ENCODE measurements at places on chromosomes 7 and 10.

DNA sequence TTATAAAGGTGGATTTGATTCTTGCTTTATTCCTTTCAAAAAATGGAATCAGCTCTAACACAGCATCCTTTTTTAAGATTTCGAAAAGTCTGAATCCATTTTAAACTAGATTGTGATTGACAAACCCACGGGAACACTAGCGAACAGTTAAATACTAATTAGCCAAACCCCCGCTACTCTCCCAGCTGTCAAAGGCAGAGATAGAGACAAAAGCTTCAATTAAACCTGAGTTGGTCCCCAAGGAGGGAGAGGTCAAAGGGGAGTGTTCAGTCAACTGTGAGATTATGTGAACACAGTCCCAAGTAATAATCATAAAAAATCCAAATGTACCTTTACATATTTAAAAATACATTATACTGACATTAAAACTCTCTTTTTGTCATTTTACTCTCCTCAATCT, 65.7 kb upstream of the TBX20 start:
- DNase-seq, result no peak

- no peak for DNase-seq
These were observed 189.2 kb upstream of the PODXL start for GRCh38 chr7:131745390-131746248.

- DNase-seq, result no peak
These were observed 27.9 kb upstream of the BNIP3 start for GRCh38 chr10:132009575-132009974.

GRCh38 chr7:43758029-43758821, at the start of gene BLVRA:
Gene BLVRA (plus strand): TSS chr7:43758680. CDS start chr7:43771159, 12,479 bp downstream.
- DNase-seq, result peak; percentile 55

DNA sequence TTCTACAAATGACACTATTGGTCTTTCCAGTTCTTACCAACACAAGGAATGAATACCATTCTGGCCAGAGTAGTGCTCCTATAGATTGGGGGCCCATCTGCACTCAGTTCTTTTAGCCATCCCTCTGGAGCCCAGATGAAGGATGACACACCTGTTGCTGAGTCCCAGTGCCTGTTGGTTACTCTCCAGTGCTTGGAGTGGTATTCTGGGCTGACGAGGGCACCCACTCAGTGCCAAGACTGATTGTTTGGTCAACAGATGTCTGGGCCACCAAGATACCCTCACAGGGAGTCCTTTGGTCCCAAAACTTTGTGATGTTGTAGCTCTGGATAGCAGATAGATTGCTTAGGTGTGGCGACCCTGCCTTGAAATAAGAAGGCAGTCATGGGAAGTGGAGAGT, 23.7 kb upstream of the ITGA8 start:
- DNase-seq, result no peak

DNA sequence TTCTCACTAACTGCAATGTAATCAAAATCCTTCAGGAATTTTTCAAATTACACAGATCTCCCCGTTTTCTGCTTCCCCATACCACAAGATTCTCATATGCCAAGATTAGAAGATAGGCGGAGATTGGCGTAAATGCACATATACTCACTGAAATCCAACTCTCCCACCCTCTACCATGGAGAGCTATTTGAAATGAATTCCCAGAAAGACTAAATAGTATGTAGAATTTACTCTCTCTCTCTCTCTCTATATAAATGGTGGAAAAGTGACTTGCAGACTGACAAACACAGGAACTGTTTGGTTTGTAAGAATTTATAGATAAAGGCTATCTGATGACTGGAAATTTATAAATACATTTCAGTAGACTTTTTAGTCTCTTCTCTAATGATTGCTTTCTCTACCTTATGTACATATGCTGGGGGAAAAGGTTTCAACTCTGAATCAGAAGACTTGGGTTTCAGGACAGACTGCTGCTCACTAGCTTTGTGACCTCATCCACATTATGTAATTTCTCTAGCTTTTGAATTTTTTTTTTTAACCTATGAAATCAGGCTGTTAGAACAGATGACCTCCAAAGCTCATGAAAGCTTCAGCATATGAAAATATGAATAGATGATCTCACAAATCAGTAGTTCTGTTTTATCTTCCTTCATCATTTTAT, 67.8 kb upstream of the CSTF2T start:
- DNase-seq, result no peak

DNA sequence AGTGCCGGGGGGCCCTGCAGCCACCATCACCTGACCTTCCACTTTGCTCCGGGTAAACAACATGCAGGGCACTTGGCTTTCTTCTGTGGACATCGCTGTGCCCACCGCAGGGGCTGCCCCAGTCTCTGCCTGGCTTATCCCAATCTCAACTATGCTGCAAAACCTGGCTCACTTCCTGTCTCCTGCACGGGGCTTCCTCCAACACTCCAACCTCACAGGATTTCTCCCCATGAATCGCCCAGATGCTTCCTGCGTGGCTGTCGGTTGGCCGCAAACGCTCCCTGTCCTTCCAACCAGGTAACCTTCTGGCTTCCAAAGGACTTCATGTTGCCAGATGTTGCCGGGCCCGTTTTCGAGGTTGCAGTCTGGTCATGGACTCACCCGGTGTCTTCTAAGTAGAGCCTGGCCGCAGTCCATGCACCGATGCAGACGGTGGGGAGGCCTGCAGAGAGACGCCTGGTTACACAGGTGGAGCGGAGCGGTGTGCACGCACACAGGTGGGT, 109.0 kb downstream of the VIPR2 start:
- DNase-seq, result no peak

GRCh38 chr10:17143055-17143690, 13.6 kb upstream of the CUBN start:
- no peak for DNase-seq

DNA sequence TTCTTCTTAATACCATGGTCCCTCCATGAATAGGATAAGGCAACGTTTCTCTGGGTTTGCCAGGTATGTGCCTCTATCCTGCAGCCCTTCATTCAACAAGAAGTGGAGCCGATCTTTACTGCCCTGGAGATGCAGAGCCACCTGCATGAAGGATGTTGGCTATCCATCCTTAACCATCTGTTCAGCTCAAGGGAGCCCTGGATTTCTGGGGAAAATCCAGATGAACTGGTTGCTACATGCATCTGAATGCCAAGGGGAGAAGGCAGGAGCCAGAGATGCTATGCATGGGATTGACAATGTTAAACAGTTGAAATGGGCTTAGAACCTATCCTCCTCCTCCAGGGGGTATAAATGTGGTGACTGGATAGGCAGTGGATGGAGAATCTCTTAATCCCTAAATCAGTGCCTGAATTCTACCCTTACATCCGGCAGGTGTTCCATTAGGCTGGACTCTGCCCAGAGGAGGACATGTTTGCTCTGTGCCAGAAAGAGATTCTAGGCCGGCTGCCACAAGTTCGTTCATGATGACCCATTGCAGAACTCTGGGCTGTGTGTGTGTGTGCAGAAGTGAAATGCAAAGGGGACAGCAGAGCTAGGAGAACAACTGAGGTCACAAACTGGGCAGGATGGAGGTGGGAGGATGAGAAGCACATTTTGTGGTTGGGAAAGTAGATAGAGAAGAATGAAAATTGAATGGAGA, 15.6 kb downstream of the CPED1 start:
- no peak for DNase-seq

DNA sequence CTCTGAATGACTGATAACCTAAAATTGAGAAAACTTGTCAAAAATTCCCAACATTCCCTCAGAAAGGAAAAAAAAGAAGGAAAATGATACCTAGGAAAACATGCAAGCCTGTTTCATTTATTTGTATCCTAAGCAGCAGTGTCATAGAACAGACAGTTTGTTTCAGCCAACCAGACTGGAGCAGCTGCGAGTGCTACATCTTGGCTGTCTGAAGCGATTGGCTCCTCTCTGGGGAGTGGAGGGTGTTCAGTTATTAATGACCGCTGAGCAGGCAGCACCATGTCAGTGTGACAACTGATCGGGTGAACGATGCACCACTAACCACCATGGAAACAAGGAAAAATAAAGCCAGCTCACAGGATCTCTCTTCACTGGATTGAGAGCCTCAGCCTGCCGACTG, at the start of gene LRRN3:
Gene LRRN3, plus strand, starts transcription at position 282 of the 400 bp plus-strand sequence. CDS start 31,646 bp downstream, outside the sequence.
- no peak for DNase-seq

GRCh38 chr10:95793401-95794045, 37.6 kb downstream of the ENTPD1 start:
- DNase-seq, result no peak

DNA sequence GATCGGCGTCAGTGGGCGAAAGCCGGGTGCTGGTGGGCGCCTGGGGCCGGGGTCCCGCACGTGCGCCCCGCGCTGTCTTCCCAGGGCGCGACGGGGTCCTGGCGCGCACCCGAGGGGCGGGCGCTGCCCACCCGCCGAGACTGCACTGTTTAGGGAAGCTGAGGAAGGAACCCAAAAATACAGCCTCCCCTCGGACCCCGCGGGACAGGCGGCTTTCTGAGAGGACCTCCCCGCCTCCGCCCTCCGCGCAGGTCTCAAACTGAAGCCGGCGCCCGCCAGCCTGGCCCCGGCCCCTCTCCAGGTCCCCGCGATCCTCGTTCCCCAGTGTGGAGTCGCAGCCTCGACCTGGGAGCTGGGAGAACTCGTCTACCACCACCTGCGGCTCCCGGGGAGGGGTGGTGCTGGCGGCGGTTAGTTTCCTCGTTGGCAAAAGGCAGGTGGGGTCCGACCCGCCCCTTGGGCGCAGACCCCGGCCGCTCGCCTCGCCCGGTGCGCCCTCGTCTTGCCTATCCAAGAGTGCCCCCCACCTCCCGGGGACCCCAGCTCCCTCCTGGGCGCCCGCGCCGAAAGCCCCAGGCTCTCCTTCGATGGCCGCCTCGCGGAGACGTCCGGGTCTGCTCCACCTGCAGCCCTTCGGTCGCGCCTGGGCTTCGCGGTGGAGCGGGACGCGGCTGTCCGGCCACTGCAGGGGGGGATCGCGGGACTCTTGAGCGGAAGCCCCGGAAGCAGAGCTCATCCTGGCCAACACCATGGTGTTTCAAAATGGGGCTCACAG, 1.1 kb downstream of the EGFR start:
- no peak for DNase-seq

DNA sequence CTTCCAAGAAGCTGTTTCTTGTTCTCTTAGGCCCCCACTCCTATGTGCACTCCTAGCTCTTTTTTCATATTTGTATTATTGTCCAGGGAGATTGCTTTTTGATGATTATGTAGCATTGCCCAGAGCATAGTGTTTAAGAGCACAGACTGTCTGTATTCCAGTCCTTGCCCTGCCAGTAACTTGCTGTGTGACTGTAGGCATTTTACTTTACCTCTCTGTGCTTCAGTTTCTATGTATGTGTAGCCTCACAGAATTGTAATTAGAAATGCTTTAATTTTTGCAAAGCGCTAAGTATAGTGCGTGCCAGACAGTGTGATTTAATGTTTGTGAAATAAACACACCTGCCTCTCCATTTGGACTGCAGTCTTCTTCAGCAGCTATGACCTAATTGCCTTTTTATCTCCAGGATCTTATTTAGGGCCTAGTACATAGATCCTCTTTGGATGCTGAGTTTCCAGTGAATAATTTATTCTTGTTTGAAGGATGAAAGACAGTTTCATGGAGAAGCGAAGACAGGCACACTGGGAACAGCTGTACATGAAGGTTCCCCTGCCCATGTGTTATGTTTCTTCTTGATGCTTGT, 1.4 kb downstream of the SEC23IP start:
- DNase-seq, result no peak

DNA sequence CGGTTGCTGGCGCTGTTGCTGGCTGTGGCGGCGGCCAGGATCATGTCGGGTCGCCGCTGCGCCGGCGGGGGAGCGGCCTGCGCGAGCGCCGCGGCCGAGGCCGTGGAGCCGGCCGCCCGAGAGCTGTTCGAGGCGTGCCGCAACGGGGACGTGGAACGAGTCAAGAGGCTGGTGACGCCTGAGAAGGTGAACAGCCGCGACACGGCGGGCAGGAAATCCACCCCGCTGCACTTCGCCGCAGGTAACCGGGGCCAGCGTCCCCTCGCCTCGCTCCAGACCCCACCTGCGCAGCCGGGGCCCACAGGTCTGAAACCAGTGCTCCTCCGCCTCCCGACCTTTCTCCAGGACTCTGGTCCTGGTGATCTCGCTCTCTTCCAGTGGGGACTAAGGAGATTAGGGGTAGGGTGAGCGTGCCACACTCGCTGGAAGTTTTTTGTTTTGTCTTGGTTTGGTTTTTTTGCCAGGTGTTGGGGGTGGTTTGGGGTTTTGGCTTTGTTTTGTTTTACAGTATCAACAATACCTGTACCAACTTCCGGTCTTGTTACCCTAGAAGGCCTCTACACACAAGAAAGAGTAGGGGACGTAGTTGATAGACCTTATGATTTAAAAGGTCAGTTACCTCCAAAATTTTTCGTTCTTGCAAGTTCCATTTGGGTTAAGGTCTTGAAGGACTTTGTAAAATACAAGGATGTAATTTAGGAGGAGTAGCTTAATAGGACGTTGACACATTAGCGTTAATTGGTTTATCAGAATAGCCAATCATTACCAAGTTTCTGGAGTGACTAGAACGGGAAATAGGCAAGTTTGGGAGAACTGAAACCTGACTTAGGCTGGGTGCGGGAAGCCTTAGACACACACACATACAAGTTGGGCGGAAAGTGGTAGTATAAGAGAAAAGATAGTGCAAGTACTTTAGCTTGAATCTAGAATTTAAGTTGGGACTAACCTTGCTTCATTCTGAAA, 704 bp downstream of the TNKS2 start:
- DNase-seq, result no peak

DNA sequence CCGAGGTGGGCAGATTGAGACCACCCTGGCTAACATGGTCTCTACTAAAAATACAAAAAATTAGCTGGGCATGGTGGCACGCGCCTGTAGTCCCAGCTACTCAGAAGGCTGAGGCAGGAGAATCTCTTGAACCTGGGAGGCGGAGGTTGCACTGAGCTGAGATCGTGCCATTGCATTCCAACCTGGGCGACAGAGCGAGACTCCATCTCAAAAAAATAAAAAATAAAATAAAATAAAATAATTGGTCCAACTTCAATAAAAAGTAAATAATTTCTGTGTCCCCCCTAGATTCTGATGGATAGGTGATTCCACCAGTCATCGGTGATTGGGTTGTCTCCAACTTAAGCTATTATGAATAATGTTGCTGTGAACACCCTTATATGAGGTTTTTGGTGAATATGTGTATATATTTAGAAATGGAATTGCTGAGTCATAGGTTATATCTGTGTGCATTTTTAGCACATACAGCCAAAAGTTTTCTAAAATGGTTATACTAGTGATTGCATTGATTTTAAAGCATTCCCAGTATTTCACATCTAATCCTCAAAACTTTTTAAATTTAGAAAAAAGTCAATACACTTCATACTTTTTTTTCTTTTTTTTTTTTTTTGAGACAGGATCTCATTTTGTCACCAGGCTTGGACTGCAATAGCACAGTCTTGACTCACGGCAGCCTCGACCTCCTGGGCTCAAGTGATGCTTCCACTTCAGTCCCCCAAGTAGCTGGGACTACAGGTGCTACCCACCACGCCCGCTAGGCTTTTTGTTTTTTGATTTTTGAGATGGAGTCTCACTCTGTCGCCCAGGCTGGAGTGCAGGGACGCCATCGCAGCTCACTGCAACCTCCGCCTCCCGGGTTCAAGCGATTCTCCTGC, 13.7 kb upstream of the SRPK2 start:
- DNase-seq, result no peak

Data from activated T-helper 1 cell treated with anti-CD3 and anti-CD28 coated beads, Interleukin-2, amount 50 U/mL, for 16 hours (primary cell).